HS-27A (cell line): ENCODE measurements at places on chromosomes 3 and 15.

- DNase-seq: no peak
Measured at GRCh38 chr3:43191116-43191515, 85.2 kb upstream of the POMGNT2 start.

DNA sequence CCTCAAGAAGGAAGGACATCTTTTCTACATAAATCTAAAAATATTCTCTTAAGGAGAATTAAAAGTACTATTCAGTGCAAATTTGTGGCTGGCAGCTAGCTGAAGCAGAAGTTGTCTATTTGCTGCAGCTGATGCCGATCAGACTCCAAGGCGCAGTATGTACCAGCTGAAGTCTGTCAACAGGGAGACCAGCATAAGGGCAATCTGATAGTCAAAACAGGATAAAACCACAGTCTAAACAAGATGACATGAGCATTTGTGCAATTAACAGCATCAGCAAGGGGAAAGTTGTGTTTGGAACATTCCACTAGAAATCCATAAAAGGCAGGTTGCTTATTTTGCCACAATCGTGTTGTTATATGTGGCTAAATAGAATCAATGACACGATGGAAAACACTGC lies 198.2 kb upstream of the ROBO2 start:
- no peak for DNase-seq

DNA sequence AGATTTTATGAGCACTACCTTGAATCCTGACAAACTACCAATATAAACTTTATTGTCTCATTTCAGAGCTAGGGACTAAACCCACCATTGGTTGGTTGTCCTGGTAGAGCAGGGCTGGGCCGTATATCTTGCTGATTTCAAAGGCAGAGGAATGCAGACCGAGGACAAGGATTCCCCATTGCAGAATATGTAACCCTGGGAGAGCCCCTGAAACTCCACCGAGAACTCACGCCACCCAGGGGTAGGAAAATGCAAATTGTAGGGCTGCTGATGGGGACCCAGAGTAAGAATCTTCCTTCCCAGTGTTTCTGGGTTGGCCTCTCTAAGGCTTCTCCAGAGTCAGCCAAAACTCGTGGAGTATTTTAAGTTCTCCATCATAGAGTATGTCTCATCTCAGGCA lies 235.3 kb downstream of the ABHD5 start:
- no peak for DNase-seq

DNA sequence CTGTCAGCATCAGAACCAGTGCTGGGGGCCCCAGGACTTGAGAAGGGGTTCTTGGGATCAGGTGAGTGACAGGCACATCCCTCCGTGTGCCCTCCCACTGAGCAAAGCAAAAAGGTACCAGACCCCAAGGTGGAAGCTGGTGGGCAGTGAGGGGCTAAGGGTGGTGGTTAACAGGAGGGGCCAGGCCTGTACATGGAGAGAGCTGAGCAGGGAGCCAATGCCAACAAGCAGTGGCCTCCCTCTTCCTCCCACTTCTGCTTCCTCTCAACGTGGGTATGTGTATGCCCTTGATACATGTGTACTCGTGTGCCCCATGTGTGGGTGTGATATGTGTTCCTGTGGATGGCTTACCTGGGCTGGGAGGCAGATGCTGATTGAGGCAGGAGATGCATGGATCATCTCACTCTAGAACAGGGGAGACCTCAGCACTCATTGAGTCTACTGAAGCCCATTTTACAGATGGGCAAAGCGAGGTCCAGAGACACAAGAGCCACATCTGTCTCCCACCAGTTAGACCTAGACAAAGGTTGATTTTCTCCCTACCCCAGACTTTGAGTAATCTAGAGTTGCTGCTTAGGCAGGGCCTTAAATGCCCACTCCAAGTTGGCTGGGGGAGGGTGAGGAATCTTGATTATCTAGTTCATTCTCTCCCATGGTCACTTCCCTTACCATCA lies 945 bp downstream of the VIPR1 start:
- no peak for DNase-seq
